ENCODE measurements at places on chromosomes 5 and 9. TPM values are rescaled to one million over a fixed set of nuclear protein-coding genes. Genes with fewer than 3 reads are reported as not detected.

PLAA gene
- total RNA-seq, result 29.0 TPM

FAM78A gene
- 0.31 TPM for total RNA-seq

SURF2 gene
- total RNA-seq, result 42.4 TPM

TYRP1 gene
- not detected for total RNA-seq

WHRN gene
- 5.0 TPM for total RNA-seq

All from A549 treated with Mapracorat at 1 μM for 4 hours (cell line).